ENCODE measurements at places on chromosomes 1 and 21.

DNA sequence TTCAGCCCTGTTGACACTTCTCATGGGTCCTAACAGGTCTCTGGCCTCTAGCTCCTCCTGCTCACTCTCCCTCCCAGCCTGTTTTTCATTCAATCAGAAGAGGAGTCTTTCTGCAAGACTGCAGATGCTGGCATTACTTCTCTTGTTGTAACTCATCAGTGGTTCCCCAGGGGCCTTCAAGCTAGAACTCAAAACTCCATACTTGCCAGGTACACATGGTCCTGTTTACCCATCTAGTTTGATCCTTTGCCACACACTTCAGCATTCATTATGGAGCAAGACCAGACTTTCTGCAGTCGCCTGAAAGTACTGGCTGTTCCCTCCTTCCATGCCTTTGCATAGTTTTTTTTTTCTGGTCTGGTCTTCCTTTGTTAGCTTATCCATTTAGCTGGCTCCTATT, 47.9 kb downstream of the SERBP1 start:
- DNase-seq = no peak

DNA sequence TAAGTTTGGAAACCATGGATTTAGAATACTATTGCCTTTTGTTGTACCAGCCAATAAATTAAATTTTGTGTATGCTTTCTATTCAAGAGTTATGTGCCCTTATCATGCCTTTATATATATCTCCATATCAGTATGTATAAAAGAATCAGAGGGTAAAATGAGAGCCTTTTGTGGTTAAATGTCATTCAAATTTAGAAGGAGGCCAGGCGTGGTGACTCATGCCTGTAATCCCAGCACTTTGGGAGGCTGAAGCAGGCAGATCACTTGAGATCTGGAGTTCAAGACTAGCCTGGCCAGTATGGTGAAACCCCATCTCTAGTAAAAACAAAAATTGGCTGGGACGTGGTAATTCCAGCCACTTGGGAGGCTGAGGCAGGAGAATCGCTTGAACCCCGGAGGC, 88.9 kb downstream of the XPR1 start:
- DNase-seq = no peak

GRCh38 chr1:167756730-167757405, 35.1 kb downstream of the MPZL1 start:
- no peak for DNase-seq

DNA sequence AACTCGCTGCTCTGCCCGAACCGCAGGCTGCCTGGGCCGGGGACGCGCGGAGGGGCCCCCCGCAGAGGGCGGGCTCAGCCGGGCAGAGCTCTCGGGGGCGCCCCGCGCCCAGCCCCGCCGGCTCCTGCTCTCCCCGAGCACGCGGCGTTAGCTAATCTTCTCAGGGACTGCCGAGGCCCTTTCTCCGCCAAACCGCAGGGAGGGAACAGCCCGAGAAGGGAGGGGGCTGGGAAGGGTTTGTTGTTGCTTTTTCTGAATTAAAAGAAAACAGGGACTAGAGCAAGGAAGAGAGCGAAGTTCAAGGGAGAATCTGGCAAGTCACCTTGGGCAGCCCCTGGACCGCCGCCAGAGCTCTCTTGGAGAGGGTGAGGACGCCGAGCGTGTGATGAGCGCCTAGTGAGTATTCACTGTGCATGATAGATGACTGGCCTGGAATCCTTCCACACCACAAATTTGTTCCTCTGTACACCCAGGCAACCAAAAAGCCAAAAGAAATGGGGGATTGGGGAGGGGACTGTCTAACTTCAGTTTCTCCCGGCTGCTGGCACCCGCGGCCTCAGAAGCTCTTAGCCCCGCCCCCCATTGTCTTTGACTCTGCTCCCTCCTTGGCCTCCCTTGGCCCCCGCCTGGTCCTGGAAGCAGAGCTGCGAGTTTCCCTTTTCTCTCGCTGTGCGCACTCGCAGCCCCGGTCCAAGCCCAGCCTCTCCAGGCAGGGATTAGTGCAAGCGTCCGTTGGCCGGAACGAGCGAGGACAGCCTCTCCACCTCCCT, 19.7 kb upstream of the LMX1A start:
- DNase-seq = peak; percentile 98

DNA sequence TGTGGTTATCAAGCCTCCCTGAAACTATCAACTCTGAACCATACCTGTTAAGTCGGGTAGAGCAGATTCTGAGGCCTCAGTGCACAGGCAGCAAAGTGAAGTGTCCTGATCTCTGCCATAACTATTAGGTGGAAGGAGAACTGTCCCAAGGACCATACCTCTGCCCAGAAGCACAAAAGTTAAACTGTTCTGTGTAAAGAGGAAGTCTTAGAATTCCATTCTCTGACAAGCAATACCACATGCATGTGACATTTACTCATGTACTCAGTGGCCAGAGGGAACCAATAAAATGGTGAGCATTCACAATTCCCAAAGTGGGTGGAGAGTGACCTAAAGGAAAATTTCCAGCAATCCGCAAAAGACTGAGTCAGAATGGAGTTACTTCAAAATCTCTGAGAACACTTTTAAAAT, 61.0 kb downstream of the TOR3A start:
- DNase-seq = peak; percentile 98

- peak; percentile 66 for DNase-seq
These were observed 115.2 kb downstream of the ROR1 start for GRCh38 chr1:63888984-63889383.

DNA sequence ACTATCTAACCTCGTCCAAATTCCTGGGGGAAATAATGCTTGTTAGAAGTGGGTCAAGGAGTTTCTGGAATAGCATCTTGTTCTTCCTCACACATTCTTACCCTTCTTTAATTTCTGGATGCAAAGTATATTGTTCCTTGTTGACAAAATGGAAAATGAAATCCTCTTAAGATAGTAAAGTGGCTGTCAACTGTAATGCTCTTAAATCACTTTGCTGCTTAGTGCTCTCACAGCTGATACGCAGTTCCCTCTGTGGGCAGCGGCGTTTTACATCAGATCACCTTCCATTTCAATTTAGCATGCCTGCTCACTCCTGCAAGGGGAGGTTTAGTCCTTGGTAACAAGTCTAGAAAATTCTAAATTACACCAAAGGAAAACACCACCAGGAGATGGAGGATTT, 113.1 kb downstream of the DNM3 start:
- no peak for DNase-seq

DNA sequence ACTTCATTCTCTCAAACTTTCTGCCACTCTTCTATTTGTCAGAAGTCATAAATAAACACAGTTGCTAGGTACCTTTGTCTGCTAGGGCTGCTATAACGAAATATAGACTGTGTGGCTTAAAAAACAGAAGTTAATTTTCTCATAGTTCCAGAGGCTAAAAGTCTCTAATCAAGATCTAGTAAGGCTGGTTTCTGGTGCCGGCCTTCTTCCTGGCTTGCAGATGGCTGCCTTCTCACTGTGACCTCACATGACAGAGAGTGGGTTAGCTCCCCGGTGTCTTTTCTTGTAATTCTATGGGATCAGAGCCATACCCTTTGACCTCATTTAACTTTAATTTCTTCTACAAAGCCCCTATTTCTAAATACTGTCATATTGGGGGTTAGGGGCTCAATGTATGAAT, 5.9 kb downstream of the PDC start:
- no peak for DNase-seq

GRCh38 chr1:56852476-56852875, 2.1 kb upstream of the C8A start:
- DNase-seq = peak; percentile 2

DNA sequence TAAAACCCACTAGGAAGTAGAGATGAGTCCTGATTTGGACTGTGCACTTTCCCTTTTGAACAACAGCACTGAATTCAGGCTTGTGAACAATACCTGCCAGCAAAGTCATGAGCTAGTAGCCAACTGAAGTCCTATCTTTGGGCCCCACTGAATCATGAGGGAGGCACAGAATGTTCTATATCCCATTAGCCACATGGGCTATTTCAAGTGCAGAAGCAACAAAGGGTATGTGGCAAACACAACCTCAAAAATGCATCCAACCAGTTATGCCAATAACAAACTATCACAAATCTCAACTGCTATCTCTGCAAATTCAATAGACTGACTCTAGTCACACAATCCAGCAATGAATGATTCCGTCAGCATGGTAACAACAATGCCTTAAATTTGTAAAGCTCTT, 276.0 kb downstream of the MRPL39 start:
- DNase-seq = no peak

DNA sequence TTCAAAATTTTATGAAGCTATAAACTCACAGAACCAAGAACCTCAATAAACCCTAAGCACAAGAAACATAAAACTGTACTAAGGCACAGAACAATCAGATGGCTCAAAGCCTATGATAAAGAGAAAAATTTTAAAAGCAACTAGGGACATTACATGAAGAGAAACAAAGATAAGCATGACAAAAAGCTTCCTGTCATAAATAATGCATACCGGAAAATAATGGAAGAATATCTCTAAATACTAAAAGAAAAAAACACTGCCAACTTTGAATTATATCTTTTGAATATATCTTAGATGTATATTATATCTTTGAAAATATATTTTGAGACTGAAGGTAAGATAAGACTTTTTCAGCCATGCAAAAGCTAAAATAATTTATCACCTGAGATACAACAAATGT, 21.4 kb upstream of the KCNN3 start:
- no peak for DNase-seq

- no peak for DNase-seq
These were observed 90.4 kb upstream of the ZC3H11B start for GRCh38 chr1:219703368-219703639.

DNA sequence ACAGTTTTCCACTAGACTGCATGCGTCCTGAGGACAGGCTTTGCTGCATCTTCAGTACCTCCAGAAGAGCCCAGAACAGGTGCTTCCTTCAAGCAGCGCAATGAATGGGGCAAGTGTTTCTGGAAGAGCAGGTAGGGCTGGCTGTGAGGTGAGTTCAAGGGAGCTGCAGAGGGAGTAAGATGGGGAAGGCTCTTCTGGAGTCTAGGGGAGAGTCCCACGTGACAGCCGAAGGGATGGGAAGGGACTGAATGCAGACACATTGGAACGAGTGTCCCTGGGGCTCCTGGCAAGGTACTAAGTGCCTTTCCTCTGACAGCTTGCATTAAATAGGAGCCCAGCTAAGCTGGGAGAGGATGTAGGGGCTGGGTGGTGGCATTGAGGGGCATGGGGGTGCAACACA, 84.2 kb downstream of the FAM78B start:
- no peak for DNase-seq

DNA sequence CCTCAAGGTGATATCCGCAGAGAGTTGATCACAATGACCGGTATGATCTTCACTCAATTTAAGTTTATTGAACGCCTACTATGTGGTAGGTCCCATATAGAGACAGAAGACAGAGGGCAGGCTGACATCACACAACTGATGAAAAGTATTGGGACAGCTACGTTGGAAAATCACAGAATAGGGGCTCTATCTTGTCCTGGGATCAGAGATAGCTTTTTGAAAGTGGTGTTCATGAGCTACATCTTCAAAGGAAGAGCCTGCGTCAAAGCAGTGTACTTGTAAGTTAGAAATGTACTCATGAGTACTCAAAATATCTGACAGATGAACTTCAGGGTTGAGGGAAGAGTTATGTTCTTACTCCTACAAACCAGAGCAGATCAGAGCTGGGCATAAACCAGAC, 54.4 kb downstream of the GADD45A start:
- DNase-seq = no peak

DNA sequence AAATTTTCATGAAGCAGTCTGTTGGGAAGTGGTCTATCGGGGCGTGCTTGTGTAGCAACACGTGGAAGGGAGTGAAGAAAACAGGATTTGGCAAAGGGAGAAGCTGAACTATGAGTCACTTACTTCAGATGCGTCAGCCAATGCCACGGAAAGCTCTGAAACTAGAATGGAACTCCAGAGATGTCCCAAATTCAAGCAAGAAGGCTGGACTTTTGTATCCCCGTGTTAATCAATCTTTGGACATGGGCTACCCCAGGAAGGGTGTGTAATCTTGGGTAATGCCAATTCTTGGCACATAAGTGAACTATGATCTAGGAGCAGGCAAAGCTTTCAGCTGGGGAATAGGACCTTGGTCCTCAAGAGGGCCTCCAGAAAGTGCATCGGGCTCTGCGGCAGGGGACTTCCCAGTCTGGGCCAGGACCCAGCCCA, 102.6 kb downstream of the ADSS2 start:
- peak; percentile 72 for DNase-seq

- DNase-seq = no peak
These were observed 113.7 kb upstream of the PALMD start for GRCh38 chr1:99532276-99532580.

DNA sequence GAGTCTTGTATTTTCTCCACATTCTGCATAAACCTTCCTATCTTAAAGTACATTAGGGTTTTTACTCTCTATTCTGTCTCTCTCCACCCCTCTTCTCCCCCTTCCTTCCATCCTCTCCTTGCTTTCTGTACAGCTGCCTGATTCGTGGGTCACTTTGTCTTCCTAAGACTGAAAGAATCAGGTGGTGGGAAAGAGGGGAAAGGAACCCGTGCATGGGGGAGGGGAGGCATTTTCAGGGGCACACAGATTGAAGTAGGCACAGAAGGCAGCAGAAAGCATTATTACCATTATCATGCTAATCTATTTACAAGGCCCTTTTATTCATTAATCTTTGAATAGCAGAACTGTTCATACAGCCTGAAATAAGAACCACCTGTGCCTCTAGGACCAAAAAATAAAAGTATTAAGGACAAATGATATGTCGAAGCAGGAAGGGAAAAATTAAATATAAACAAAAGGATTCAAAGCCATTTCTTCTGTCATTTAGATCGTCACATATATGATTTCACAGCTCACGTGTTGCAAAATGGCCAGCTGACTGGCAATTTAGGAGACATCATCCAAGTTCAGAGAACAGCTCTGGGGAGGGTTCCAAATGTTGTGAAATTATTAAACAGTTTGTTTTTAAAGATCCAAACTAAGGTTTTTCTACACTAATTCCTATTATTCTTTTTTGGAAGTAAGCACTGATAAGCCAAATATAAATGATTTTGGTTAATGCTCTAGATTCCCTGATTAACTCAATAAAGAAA, 154.6 kb downstream of the PBX1 start:
- no peak for DNase-seq

DNA sequence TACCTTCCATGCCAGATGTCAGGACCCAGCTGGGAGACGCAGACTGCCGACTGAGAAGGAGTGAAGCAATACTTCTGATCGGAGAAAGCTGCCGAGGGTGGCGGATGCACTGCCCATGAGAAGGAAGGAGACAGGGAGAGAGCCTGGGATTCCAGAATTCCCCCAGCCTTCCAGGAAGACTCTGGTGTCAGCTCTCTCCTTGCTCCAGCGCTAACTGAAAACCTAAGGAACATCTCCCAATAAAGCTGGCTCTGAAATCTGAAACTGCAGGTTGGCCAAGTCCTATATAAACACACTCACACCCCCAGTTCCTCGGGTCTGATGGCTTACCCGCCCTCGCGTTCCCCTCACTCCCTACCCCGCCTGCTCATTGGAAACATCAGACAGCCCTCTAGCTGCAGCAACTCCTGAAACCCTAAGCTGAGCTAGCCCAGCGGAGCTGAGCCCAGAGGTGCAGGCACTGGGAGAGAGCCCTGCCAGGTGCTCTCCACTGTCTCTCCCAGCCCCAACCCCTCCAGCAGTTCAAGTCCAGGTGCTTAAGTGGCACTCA, 52.3 kb downstream of the PLEKHA6 start:
- DNase-seq = peak; percentile 61

GRCh38 chr1:99887890-99888289, 37.7 kb downstream of the AGL start:
- DNase-seq = no peak

Data from fibroblast of skin of right quadriceps (primary cell).